ENCODE measurements at places on chromosomes 3 and 15. TPM values are rescaled to one million over a fixed set of nuclear protein-coding genes. Genes with fewer than 3 reads are reported as not detected.
A peak's percentile ranks its signal among the peaks of the same experiment; 100 is the strongest.

Gene RASL12
- 107 TPM for total RNA-seq

Gene FBXW12
- total RNA-seq: 6.0 TPM

Gene UPK1B
- 52.0 TPM for total RNA-seq

Gene TMEM207
- total RNA-seq: 1.2 TPM

Gene ALPK3
- 7.9 TPM for total RNA-seq

Gene GALK2
- total RNA-seq: 35.4 TPM

GRCh38 chr3:33417066-33417673, 23.0 kb downstream of the UBP1 start:
- DNase-seq: no peak

DNA sequence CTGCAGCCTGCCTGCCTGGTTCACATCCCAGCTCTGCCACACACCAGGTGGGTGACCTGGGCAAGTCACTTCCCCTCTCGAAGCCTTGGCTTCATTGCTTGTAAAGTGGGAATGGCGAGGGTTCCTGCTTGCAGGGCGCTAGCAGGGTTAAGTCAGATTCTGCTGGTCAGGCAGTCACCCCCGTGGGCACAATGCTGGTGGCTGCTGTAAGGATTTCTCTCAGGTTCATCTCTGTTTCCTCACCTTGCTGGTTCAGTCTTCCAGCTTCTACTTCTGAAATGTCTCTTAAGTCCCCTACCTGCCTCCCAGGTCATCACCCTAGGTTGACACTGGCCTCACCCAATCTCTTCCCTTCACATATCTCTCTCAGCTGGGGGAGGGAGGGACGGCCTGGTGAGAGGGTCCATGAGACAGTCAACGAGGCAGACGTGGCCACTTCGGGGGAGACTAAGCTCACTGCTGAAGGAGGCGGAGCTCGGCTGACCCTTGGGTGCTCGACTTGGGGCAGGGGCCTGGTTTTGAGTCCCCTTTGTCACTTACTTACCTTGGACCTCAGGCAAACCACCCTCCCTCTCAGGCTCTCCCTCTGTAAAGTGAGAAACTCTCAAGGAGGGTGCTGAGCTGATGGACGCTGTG, 11.5 kb downstream of the CTSH start:
- no peak for DNase-seq

- DNase-seq: no peak
Measured at GRCh38 chr3:95781598-95781997, 1032.8 kb upstream of the EPHA6 start.

DNA sequence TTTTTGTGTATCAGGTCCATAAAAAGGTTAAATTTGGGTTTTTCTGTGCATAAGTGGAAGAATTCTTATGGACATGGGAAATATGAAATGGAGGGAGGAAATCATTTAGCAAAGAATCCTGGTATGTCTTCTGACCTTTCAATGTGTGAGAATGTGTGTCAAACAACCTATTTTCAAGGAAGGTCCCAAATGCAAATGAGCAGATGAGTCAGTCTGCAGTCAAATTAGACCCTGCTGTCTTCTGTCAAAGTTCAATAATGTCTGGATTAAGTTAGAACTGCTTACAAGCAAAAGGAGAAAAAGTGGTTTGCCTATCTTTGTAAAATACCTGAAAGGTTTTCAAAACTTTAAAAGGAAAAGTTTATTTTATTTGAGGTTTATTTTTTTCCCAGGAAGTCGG, 15.3 kb downstream of the FBN1 start:
- no peak for DNase-seq

- no peak for DNase-seq
Measured at GRCh38 chr3:127497166-127497565, 93.4 kb downstream of the TPRA1 start.

DNA sequence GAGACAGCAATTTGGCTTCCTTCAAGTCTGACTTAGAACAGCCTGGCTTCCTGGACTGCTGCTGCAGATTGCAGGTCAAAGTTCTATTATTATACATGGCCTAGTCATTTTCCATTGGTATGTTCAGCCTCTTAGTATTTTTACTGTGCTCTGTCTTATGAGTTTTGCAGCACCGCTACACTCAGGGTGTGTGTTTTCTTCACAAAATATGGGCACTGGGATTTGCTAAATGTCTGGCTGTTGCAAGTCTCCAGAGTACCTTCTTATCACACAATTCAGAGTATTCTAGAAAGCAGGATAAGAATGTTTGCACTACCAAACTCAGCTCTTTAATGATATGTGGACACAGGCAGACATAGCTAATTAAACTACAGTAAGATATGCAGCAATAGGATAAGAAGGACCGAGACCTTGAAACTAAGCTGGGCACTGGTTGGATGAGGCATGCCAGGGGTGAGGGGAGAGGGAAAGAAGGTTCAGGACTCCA, 203.0 kb upstream of the PDZRN3 start:
- peak; percentile 68 for DNase-seq

- peak; percentile 18 for DNase-seq
Measured at GRCh38 chr15:71002316-71002715, 109.7 kb downstream of the LRRC49 start.

DNA sequence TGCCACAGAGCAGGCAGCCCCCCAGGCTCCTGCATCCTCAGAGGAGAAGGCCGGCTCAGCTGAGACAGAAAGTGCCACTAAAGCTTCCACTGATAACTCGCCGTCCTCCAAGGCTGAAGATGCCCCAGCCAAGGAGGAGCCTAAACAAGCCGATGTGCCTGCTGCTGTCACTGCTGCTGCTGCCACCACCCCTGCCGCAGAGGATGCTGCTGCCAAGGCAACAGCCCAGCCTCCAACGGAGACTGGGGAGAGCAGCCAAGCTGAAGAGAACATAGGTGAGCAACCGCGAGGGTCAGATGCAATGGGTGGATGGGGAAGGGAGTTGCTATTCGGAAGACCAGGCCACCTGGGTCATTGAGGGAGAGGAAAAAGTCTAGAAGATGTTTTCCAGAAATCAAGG, 53.0 kb downstream of the GAP43 start:
- DNase-seq: no peak

GRCh38 chr3:149247008-149247710, 25.5 kb upstream of the CP start:
- DNase-seq: no peak

- DNase-seq: peak; percentile 89
Measured at GRCh38 chr15:93929375-93930094, 301.8 kb upstream of the MCTP2 start.

- no peak for DNase-seq
Measured at GRCh38 chr3:32128936-32129335, 22.5 kb downstream of the GPD1L start.

- DNase-seq: no peak
Measured at GRCh38 chr15:100199711-100200286, 142.0 kb downstream of the ADAMTS17 start.
